Stimulated activated CD8-positive, alpha-beta memory T cell treated with anti-CD3 and anti-CD28 coated beads, Interleukin-4, amount 100 ng/mL, for 24 hours (primary cell): ENCODE measurements at places on chromosomes 6 and 20.
A peak's percentile ranks its signal among the peaks of the same experiment; 100 is the strongest.

DNA sequence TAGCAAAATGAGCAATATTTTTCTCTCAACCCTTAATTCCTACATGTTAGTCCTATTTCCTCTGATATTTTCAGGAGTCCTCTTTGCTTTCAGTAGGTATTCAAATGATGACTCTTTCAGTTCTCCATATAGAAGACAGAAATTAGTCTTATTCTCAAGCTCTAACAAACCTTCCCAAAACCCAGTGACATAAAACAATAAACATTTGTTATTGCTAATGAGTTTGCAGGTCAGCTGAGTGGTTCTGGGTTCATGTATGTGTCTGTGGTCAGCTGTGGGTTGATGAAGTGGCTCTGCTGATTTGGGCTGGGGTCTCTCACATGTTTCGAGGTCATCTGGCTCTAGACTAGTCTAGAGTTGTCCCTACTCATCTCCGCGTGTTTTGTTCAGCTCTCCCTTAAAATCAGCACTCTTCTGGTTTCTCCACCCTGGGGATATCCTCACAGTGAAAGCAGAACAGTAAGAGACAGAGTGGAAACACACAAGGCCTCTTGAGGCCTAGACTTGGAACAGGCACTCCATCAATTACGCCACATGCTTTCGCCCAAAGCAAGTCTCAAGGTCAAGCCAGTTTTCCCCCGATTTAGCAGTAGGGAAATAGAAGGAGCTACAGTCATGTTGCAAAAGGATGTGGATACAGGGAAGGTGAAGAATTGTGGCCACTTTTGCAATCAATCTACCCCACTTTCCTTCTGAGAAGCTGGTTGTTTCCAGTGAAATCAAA, 273.0 kb downstream of the PLCB1 start:
- no peak for DNase-seq

GRCh38 chr6:137268911-137269310, 49.7 kb upstream of the IFNGR1 start:
- no peak for DNase-seq

- no peak for DNase-seq
Measured at GRCh38 chr6:98931696-98932095, 16.1 kb downstream of the FBXL4 start.

- DNase-seq, result no peak
Measured at GRCh38 chr20:44856442-44856841, 29.1 kb upstream of the YWHAB start.

- no peak for DNase-seq
Measured at GRCh38 chr6:168599118-168599494, 158.1 kb downstream of the SMOC2 start.

DNA sequence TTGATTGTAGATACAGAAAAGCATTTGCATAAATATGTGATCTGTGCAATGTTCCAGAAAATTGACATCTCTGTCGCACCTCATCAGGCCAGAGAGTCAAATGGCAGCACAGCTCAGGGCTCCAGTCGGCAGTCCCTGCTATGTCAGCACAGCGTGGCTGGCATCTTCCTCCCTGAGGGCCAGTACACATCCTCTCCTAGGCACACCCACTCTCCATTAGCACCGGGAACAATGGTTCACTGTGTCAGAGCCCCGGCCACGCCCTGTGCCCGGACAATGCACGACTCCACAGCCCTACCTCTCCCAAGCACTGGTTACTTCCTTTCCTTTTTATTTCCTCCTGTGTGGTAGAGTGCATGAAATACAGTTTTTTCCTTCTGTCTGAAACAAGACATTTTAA, 114.9 kb downstream of the FOXC1 start:
- no peak for DNase-seq

DNA sequence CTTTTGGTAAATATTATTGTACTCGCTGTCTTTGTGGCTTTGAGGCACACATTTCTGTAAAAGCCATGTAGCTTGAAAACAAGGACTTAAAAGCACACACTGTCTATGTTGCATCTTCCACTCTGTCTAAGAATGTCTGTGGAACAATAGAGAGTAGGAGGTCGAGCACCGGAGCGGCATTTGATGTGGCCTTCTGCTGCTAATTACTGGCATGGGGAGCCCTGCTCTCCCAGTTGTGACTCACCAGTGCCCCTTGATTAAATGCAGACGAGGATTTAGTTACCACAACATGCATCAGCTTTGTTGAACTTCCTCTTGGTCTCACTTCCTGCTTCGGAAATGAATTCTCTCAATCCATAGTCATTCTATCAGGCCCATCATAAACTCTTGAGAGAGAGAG, 680.7 kb upstream of the SLC35B3 start:
- DNase-seq, result no peak

GRCh38 chr6:53811082-53811481, 16.3 kb downstream of the LRRC1 start:
- no peak for DNase-seq

DNA sequence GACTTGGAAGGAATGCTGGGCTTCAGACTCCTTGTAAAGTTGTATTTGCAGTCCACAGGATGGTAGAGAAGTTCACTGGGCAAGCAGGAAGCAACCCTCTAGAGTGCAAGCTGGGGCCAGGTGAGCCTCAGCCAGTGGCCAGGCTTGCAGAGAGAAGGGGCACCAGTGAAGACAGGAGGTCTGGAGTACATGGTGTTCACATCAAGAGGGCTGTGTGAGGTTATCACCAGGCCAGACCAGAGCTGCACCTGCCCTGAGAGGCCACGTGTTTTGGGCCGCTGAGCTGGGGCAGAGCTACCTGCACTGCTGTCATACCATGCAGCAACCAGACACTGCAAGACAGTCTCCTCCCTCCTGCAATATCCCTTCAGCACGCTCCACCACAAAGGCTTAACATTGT, 79.0 kb downstream of the SH3BGRL2 start:
- DNase-seq, result no peak

- no peak for DNase-seq
Measured at GRCh38 chr20:53937339-53937741, 133.1 kb downstream of the BCAS1 start.

DNA sequence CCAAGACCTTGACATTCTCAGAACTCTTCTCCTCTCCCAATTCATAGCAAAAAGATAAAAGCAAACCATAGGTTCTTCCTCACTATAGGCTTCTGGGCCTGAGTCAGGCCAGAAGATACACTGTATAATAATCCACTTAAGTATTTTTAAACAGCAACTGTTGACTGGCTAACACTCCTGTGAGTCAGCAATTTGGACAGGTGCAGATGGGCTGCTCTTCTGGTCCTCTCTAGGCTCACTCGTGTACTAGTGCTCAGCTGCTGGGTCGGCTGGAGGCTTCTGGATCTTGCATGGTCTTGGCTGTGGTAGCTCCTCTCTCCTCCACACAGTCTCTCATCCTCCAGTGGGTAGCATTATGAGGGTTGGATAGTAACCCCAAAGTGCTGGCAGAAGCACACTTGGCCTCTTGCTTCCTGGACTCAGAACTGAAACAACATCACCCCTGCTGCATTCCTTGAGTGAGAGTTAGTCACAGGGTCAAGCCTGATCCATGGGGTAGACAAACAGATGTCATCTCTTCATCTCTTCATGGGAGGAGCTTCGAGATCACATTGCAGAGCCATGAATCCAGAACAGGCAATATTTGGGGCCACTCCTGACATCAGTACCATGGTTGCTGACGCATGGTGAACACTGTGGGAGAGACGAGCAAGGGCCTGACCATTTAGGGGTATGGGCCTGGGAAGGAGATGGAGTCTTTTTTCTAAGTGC, 86.9 kb downstream of the C6orf118 start:
- DNase-seq, result no peak

GRCh38 chr6:125312478-125312877, 10.7 kb upstream of the HDDC2 start:
- no peak for DNase-seq

DNA sequence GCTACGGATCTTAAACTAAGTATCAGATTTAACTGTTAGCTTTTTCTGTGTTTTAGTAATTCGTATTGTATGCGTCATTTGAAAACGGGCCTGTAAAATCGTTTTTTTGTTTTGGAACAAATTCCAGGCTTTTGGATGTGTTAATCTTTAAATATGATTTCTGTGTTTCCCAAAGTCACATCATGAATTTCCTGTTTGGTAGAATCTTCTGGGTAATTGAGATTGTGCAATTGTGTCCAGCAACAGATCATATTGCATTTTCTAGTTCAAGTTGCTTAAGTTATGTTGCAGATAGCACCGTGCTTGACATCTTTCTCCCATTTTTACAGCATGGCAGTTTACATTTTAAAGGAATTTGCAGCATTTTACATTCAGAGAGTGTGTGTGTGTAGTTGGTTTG, 1.9 kb downstream of the MAPK14 start:
- no peak for DNase-seq

GRCh38 chr6:51585264-51585663, 502.1 kb downstream of the PKHD1 start:
- DNase-seq, result no peak

DNA sequence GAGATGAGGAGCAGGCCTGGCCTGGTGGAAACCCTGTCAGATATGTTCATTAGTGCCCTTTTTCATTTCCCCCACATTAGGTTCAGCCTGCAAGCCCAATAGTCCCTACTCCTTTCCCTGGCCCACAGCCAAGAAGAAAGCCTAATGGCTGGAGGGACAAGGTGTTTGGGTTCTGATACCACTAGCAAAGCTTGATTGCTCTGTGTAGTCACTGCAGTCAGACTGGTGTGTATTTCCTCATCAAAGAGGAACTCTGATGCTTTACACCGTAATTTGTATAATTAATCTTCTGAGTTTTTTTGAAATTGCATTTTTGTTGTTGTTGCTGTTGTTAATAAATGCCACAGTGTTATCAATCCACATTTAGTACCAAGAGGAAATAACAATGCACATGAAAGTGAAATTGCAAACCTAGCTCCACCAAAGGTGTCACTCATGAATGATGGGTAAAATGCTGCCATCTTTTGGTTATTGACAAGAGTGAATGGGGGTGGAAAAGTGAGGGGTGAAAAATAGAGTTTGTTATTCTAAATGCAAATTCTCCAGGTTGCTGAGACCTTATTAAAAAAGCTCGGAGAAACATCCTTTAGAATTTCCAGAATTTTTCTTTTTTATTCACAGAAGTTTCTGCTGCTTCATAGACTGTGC, 320.2 kb upstream of the POU3F2 start:
- DNase-seq, result no peak

DNA sequence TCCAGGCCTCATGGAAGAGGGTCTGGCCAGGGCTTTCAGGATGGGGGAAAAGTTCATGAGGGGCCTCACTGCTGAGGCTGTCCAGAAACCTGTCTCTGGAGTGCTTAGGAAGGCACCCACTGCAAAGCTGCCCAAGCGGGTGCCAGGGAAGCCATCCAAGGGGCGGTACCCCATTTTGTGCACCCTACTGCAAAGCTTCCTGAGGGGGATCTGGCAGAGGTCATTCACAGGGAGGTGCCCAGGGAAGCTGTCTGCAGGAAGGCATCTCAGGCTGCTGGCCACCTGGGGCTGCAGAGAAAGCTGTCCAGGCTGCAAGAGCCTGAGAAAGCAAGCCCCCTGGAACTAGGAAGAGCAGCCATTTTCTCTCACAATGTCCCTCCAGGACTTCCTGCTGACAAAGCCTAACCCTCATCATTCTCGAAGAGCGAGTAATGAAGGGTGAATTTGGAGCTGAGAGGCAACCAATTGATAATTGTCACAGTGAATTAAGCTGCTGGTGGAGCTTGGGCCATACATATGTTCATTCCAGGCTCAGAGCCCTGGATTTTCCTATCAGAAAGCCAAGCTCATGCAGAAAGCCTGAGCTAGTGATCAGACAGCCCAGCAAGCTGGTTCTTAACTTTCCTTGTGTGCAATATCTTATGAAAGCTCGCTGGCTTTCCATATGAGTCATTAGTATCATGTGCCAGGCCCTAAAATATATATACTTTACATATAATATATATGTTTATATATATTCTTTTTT, 62.2 kb upstream of the SLC22A16 start:
- DNase-seq, result no peak

DNA sequence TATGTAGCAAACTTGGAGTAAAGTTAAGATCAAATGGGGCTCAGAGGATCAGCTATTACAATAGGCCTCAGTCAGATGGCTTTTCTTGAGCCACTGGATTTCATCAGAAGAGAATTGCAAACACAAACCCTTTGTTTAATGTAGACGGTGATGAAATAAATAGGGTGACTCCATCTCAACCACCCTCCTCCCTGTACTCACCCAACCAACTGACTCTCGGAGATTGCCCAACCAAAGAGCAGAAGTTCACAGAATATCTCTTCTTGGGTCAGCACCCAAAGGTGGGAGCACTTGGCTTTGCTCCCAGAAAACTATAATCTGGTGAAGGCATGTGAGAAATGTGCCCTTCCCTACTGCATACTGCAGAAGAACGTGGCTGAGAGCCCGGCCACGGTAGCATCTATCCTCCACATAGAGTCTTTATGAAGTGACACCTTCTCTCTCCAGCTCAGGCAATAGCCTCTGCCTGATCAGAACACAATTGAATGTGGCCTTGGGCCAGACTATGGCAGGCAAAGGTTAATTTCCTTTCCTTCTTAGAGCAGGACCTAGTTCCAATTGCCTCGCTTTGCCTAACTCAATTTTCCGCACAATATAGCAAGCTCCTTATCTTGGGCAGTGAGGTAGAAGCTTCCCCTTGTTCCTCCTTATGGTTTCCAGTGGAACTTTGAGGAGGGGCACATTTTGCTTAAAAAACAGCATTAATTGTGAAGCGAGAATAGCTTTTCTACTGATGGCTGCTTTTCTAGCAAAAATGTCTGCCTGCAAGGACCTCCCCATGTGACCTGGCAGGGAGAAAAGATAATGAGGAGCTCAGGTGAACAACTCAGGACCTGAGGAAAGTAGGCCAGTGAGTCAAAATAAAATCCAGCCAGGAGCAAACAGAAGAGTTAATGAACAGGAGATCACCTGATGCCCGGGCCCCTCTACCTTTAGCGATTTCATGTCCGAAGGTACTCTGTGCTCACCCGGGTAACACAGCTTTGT, 79.4 kb downstream of the GFOD1 start:
- no peak for DNase-seq

GRCh38 chr20:33789109-33789857, 21.9 kb upstream of the CHMP4B start:
- DNase-seq, result no peak

DNA sequence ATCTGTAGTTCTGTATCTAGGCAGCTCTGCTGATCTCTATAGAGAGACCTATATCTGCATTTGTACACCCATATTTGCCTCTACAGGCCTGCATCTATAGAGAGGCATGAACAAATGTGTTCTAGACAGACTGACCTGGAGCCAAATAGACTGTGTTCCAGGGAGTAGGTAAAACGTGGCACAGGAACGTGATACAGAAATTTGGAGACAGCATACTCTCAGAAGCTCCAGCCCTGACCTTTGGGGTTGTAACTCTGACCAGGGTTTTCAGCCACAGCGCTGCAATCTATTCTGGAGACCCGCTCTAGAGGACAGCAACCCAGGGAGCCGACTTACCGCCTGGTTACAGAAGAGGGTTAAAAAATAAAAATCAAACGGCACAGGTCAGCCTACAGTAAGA, 983 bp downstream of the RBBP9 start:
- DNase-seq, result no peak

- no peak for DNase-seq
Measured at GRCh38 chr6:12749531-12750379, 33.2 kb downstream of the PHACTR1 start.

- DNase-seq, result no peak
Measured at GRCh38 chr6:140736231-140736630, 1361.8 kb upstream of the CITED2 start.

- DNase-seq, result peak; percentile 39
Measured at GRCh38 chr6:43269273-43270007, 26.2 kb downstream of the TTBK1 start.

- no peak for DNase-seq
Measured at GRCh38 chr6:39393075-39393474, 70.6 kb upstream of the KCNK16 start.
